Activated T-helper 1 cell treated with anti-CD3 and anti-CD28 coated beads, Interleukin-12 subunit alpha, Interleukin-12 subunit beta, Interleukin-2, Interleukin-4 antibody, amounts not matched to agents 30 ng/mL and 10 ng/mL and 1 ng/mL, durations not matched to agents 14 hours and 24 hours and 36 hours (primary cell): ENCODE measurements at places on chromosomes 7 and 10.
A peak's percentile ranks its signal among the peaks of the same experiment; 100 is the strongest.

GRCh38 chr7:70645876-70646351, 486.0 kb upstream of the GALNT17 start:
- no peak for DNase-seq

- DNase-seq = no peak
These were observed 118.0 kb upstream of the RHOBTB1 start for GRCh38 chr10:61061923-61062504.

GRCh38 chr7:29826904-29827303, 20.6 kb downstream of the WIPF3 start:
- no peak for DNase-seq

- DNase-seq = no peak
These were observed 119.4 kb downstream of the CDK6 start for GRCh38 chr7:92716825-92717580.

- DNase-seq = peak; percentile 68
These were observed 217.9 kb downstream of the SFMBT2 start for GRCh38 chr10:7192831-7193361.

DNA sequence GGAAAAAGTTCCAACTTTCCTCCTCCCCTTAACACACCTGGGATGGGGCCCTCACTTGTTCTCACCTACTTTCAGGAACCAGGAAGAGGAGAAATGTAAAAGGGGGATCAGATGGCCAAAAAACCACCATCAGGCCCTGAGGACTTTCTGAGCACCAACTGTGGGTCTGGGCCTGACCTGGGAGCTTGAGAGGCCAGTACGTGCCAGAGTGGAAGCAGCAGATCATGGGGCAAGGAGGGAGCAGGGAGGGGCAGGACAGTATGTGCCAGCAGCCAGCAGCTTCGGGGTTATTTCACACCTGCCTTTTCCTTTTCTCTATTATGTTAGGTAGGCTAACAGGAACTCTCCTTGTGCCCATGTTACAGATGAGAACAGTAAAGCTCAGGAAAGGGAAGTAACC, 118.8 kb upstream of the UNC5B start:
- DNase-seq = no peak

DNA sequence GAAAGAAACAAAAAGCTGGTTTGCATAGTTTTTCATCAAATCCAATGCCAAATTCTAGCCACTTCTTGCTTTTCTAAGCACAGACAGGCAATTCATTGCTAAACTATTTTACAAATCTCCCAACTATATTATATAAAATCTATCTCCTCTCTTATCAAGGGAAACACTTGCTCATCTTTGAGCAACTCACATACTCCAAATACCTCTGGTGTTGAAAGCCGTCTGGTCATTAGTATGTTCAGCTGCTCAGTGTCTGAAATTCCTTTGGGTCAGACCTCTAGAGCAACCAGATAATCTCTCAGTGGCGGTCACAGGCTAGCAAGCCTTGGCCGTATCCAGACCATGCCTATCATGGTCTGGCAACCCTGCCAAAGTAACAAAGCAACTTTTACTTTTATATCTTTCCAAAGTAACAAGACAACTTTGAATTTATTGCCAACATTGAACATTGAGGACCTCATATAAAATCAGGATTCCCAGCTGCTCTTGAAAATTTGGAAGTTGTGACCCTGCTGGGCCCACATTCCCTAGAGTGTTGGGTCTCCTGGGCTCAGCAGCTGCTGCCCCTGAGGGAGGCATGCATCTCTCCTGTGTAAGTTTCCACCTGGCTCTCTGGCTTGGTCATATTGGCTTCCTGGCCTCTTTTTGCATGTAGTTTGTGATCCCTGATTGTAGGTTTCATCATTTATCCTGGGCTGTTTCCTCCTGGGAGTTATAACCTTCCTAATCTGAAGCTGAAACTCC, 56.8 kb upstream of the LANCL2 start:
- DNase-seq = no peak

DNA sequence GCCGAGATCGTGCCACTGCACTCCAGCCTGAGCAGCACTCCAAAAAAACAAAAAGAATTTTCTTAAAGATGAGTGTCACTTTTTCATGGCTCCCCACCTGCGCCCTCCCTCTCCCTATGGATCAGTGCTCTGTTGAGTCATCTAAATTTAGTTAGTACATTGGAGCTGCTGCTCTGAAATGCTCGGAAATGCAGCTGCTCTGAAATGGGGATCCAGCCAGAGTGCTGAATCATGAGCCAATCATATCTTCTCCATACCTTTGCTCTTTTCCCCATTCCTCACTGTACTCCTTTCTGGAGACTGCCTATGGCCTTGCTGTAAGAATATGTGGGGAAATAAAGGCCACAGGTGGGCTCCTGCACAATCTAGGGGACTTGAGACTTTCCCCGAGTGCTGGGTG, 188.8 kb downstream of the ZNF438 start:
- no peak for DNase-seq

- no peak for DNase-seq
These were observed 7.9 kb upstream of the HOXA2 start for GRCh38 chr7:27110186-27111031.

DNA sequence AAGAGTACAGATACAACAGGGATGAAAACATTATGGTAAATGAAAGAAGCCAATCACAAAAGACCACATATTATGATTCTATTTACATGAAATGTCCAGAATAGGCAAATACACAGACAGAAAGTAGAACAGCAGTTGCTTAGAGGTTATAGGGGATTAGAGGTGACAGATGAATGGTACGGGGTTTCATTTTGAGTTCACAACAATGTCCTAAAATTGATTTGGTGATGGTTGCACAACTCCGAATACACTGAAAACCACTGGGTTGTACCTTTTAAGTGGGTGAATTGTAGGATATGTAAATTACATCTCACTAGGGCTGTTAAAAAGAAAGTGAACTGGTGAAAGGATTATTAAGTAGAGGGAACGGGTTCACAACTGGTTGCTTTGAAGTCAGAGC, 76.3 kb upstream of the MRLN start:
- no peak for DNase-seq
